Left lobe of liver (tissue), 2 donors: ENCODE measurements at places on chromosomes 2 and 18.
A peak's percentile ranks its signal among the peaks of the same experiment; 100 is the strongest.

DNA sequence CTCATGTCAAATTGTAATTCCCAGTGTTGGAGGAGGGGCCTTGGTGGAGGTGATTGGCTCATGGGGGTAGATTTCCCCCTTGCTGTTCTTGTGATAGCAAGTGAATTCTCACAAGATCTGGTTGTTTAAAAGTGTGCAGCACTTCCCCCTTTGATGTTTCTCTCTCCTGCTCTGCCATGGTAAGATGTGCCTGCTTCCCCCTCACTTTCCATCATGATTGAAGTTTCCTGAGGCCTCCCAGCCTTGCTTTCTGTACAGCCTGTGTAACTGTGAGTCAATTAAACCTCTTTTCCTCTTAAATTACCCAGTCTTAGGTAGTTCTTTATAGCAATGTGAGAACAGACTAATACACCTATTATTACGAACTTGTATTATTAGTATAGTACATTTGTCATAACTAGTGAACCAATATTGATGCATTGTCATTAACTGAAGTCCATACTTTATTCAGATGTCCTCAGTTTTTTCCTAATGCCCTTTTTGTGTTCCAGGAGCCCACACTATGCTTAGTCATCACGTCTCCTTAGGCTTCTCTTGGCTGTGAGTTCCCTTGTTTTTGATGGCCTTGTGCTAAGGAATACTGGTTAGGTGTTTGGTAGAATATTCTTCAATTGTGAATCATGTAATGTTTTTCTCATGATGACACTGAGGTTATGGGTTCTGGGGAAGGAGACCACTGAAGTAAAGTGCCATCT, 4.5 kb upstream of the MAP3K2 start:
- DNase-seq, result no peak

GRCh38 chr2:75551434-75551833, 9.3 kb downstream of the EVA1A start:
- no peak for DNase-seq

GRCh38 chr2:98269274-98269673, 77.0 kb upstream of the CNGA3 start:
- no peak for DNase-seq

GRCh38 chr2:219612577-219613286, 14.7 kb upstream of the SLC4A3 start:
- DNase-seq, result no peak

DNA sequence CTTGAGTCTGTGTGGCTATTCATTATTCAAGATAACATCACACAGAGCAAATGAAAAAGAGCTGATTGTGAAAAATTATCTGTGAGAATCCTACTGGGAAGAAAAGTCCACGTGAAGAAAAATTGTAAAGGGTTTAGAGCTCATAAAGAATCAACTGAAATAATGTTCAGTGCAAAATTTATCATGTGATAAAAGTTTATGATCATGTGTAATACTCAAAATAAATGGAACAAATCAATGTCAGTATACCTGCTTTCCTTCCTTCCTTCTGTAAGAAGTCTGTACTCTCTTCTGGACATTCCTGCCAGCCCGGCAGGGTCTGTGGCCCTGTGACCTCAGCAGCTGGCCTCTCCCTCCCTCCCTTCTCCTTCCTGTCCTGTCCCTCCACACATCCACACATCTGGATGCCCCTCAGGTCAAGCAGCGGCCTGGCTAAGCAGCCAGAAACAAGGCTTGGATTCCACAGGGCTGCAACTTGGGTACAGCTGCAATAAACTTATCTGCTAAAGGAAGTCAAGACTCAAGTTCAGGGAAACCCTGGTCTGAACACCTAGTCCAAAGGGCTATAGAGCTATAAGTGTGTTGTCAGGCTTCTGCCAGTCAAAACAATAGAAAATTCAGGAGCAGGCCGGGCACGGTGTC, 172.1 kb downstream of the MREG start:
- no peak for DNase-seq

GRCh38 chr2:237927135-237927534, 39.7 kb upstream of the UBE2F start:
- DNase-seq, result no peak

DNA sequence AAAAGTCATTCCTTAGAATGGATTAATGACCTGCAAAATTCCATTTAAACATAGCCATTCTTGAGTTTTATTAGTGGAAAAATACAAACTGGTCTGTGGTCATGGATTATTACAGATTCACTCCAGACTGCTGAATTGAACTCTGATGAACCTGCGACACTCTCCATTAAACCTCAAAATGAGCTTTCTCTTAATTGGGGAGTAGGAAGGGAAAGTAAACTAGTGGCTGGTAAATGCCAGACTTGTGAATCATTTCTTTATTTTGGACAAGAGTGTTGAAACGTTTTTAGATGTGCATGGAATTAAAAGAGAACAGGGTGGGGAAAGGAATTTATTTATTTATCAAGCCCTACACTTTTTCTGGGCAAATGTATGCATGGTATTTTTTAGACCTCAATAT, 321.2 kb upstream of the FANCL start:
- DNase-seq, result no peak

GRCh38 chr2:219209236-219210195, 2.9 kb downstream of the ZFAND2B start:
- DNase-seq, result no peak

- DNase-seq, result no peak
Measured at GRCh38 chr2:48719480-48720177, 35.9 kb downstream of the LHCGR start.

DNA sequence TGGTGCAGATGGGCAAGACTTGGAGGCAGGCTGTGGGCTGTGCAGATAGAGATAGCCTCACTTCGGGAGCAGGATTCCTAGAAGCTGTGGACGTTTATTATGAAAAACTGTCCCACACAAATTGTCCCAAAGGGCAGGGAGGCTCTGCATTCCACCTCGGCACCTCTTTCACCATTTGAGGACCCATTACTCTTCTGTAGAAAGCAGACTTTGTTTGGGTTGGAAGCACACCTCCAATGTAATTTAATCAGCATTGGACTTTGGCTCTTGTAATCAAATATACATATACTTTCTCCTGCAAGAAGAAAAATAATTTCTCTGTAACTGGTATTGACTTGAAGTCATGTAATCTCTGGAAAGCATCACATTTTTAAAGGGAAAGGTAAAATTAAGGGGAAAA, 8.5 kb downstream of the ONECUT2 start:
- DNase-seq, result no peak

DNA sequence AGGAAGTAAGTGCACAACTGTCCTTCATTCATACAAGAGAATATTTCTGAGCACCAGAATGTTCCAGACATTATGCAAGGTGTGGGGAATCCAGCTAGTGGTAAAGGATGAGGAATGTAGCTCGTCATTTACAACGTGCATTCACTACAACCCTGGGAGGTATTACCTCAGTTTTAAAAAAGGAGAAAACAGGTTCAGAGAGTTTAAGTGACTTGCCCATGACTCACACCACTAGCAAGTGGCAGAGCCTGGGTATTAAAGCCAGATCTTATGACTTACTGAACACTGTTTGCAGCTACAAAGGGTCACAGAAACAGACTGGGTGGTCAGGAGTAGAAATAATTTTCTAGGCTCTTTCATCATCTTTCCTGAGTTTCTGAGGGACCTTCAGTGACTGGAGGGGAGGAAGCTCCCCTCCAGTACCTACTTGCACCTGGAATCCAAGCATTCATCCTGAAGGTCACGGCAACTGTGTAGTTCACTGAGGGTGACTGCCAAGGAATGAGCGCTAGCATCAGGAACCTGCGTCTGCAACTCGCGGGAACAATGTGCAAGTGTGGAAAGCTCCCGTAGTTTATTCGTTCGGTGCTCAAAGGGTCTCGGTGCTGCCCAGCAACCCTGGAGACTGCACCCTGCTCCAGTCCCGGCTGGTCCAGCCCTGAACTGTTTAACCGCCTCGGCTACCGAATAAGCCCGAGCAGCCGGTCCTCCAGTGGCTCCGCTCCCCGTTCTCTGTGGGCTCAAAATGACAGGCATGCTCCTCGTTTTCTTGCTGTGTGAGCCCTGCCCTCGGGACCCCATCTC, 647 bp downstream of the CCDC121 start:
- no peak for DNase-seq

DNA sequence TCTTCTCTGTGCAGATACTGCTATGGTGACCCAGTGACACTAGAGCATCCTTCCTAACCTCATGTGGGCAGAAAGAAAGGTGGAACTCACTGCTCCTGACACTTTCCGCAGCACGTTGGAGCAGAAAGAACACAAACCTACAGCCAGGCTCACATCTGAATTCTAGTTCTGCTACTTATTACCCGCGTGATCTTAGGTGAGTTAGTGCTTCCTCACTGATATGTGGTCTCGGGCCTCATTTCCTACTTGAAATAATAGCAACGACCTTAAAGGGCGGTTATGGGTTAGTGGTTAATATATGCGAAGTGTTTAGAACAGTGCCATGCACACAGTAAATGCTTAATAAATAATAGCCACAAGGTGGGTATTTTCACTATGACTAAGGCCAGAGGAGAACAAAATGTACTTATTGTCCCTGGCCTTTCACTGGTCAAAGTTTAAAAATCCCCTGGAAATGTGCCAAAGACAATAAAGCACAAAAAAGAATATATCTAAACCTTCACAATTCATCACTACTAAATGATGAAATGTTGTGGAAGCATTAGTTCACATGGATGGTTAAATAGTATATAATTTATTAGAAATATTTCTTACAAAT, 66.6 kb downstream of the MYOM1 start:
- no peak for DNase-seq

GRCh38 chr2:84631985-84632384, 115.7 kb downstream of the DNAH6 start:
- DNase-seq, result peak; percentile 72

GRCh38 chr18:29459972-29460371, 1283.0 kb upstream of the CDH2 start:
- no peak for DNase-seq
